ENCODE measurements at places on chromosomes 11 and 22.
A peak's percentile ranks its signal among the peaks of the same experiment; 100 is the strongest.

GRCh38 chr22:49230194-49230577 is 597.5 kb downstream of the BRD1 start:
- peak; percentile 12 for DNase-seq

DNA sequence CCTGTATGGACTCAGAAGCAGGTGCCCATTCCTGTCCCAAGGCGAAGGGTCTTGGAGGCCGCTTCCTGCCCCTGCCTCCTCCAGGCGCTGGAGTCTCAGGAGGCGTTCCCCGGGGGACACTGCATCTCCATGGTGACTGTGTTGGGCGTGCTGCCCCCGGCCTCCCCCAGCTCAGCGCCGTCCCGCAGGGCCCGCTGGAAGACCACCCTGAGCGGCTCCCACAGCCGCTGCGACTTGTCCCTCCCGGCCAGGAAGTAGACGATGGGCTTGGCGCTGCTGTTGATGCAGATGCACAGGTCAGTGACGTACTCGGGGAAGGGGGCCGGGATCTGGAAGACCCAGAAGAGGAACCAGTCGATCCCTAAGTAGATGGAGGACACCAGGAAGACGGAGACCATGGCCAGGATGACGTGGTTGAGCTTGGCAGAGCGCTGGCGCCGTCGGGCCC is 7.8 kb downstream of the MRGPRF start:
- DNase-seq: no peak

DNA sequence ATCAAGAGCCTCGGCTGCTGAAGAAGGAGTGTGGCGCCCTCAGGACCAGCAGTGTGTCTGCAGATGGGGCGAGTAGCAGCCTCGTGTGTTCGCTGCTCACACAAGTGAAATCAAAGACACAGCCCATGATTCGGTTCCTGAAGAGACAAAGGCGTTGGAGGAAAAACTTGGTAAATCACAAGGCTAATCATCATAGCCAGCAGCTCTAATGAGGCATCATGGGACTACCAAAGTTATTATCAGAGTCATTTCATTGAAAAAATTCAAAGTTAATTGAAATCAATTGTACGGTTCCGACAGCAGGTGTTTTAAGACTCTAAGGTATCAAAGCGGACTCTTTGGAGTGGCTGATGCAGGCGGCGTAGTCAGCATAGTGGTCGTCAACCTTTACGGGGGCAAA is 9.5 kb downstream of the PHF21B start:
- DNase-seq: no peak

- DNase-seq: no peak
These were observed 2.5 kb upstream of the ADM start for GRCh38 chr11:10302359-10302743.

DNA sequence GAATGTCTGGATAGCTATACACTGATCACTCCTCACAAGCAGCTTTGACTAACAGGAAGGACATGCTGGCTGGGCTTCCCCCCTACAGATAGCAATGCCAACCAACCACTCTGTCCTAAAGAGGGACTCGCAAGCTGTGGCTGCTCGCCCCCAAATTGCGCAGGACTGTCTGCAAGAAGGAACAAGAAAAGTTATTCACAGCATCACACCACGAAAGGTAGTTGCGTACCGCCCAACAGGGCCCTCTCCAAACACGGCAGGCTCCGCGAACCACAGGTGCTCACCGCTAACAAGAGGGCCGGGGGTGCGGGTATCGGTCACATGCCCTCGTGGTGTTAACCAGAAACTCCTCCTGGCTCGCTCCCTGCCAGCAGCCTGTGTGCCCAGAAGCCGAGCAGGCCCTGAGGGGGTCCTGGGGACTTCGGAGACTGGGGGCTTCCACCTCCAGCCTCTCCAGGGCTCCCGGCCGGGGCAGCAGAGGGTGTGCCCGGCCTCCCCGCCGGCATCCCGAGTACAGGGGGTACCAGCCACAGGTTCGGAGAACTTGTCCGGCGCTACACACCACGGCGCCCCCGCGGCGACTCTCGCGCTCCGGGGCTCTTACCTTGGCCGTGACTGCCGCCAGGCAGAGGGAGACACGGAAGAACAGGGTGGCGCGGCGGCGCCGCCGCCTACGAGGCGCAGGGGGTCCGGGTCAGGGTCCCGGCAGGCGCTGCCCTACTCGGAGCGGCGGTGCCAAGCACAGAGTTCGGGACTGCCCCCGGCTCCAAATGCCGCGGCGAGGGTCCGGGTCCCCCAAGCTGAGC is 682 bp downstream of the LARGE1 start:
- peak; percentile 60 for DNase-seq

DNA sequence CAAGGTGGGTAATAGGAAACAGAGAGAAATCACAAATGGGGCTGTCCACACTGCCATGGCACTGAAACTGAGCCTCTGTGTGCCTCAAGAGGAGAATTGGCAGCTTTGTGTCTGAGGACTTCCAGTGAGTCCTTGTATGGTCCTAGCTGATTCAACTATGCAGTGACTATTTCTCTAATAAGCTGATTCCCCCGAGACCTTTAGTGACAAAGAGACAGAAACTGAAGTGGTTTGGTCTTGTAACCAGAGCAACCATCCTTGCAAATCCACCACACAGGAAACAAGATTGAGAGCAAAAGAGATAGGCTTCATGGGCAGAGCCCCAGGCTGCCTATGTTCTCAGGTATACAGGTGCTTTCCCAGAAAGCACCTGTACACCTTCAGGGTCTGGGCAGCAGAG is 1038.5 kb downstream of the NTM start:
- DNase-seq: peak; percentile 63

DNA sequence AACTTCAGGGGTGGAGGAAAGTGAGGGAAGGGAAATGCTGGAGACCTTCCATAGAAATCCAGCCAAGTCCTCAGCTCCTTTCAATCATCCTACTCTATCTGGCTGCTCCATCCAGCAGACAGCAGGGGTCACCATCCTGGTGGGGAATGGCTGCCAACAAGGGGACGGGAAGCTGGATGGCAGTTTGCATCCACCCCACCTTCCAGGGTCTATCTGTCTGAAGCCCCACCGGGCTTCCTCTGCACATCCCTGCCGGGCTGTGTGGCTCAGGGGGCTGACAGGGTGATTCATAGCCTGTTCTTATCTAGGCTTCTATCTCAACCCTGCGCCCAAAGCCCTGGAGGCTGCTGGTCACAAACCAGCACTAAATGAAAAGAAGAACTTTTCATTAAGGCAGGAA is 1.1 kb downstream of the SYTL2 start:
- peak; percentile 42 for DNase-seq
